NCI-H1417 treated with DMSO at 0.1 percent for 48 hours (cell line): ENCODE measurements at places on chromosomes 7 and 10.

DNA sequence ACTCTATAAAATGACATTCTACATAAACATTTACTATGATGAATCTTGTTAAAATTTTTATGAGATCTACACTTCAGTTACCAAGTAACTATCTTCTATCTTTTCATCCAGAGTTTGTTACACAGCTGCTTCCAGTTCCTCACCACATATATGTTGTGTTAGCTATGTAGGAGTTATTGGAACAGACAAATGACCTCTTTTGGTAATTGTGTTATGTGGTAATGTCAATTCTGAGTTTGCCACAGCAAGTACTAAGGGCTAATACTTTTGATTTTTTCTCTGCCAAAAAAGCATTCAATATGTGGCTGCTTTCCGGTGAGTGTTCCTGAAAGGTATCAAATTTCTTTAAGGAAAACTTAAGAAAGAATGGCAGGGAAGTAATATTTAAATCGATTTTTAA is 573.9 kb upstream of the PCDH15 start:
- no peak for DNase-seq

DNA sequence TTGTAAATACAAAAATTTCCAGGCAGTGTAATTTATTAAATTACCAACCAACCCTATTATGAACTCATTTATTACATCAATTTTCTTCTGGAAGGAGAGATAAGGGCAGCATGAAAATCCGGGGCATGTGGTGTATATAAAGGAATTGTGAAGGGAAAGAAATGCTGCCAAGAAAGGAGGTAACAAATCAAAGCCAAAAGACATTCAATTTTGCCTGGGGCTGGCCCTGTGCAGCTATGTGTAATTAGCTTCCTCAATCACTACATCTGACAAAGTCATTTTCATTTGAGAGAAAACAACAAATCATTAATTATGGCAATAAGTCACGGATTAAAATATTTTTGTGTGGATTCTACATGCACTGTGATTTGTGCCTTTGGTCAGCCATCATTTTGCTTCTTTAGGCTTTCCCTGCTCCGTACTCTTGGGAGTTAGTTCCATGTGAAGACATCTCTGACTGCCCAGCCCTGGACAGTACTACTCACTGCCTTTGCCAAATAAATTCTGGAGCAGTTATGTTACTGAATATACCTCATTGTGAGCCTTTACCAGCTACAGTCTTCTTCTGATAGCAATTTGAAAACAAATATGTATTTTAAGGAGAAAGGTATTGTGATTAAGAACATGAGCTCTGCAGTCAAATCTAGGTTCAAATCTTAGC is 191.7 kb downstream of the RELN start:
- no peak for DNase-seq

DNA sequence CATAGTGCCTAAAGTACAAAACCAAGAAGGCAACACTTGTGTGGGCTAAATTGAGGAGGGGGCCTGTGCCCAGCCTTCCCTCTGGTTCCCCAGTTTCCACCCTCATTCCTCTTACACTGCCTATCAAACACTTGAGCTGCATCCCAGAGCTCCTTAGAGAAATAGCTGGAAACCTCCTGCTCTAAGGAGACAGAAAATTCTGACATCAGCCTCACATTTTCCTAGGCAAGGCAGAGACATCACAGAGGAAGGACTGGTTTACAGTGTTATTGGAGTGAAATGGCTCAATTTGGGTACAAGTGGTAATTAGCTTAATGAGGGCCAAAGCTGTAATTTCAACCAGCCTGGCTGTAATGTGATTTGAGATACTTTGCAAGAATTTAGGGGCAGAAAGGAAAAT is 192.3 kb upstream of the AOAH start:
- no peak for DNase-seq

GRCh38 chr7:147756300-147756699 is 834.3 kb upstream of the C7orf33 start:
- no peak for DNase-seq

DNA sequence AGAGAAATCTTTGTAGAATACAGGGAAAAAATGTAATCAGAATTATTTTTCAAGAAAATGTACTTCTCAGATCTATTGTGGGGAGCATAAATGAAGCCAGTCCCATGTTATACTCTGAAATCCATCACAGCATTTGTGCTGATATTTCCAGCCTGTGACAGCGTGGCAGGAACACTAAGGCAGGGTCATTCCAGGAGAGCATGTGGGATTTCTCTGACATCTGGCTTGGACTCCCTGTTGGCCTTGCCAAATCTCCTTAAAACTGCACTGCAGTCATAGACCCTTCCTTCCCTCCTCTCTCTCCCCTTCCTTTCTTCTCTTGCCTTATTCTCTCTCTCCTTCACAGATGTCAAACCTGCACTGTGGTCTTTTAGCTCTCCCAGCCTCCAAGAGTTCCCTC is 6.5 kb upstream of the TSPAN13 start:
- no peak for DNase-seq

- DNase-seq, result no peak
Observed at GRCh38 chr7:919114-919442, 35.4 kb downstream of the ADAP1 start.

- no peak for DNase-seq
Observed at GRCh38 chr7:94660006-94660405, 4.1 kb upstream of the SGCE start.
